AG09309 (cell line): ENCODE measurements at places on chromosomes 3 and 15.

DNA sequence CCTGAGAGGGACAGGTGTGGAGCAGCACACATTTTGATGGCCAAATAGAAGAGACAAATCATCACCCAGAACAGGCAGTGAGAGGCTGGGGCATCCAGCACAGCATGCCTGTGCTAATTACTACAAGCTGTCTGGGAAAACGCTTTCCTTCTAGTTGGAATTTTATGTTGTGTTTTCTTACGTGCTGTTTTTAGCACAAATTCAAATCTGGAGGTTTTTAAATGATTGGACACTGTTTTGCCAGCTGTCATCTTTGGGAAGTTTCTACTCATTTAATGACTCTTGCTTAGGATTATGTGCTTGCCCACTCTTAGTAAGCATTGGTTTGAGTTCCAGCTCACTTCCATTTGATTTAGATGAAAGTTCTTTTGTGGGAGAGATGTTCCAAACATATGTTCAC is 43.5 kb downstream of the EAF1 start:
- DNase-seq = no peak

DNA sequence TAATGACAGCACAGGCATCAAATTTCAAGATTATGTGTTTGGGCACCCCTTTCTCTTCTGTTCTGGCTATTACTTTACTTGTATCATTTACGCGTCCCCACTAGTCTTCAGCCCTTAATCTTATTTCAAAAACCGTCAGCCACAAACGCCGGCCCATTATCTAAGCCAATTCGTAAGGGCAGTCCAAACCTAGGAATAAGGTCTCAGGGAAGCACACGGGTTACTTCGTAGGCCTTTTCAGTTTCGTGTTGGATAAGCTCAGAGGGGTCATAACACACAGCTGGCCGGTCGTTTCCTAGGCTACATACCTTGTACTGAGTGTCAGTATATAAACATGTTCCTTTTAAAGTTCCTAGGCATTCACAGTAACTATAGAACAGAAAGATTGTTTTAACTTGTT is 5.1 kb upstream of the DNAAF4 start:
- no peak for DNase-seq

DNA sequence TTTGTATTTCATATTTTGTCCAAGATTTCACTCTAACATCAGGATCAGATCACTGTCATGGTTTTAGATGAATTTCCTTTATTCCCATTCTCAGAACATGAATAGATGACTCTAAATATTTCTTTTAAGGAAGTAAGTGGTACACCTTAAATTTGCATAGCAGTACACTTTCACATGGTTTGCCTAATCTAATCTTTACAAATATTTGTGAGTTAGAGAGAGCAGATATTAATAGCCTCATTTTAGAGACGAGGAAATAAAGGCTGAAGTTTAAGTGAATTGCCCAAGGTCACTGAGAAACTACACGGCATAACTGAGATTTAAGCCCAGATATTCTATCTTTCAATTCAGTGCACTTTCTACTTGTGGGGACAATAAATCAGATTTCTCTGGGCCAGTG is 14.2 kb downstream of the TERC start:
- no peak for DNase-seq

DNA sequence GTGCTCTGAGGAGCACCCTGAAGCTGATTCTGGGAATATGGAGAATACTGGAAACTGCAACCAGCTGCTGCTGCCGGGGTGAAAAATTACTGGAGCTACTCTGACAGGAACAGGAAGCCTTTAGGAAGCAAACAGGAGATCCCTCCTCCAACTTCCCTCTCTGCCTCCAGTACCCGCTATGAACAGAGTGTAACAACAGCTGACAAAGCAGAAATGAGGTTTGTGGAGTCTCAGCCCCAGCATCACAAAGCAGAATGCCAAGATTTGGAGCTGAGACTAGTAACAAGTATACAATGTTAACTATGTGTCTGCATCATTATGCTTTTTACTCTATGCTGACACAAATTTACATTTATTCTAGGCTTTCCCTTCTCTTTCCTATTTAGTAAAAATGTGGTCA is 22.7 kb upstream of the PIAS1 start:
- DNase-seq = no peak

- peak; percentile 80 for DNase-seq
Observed at GRCh38 chr15:38547255-38547997, 17.2 kb downstream of the RASGRP1 start.

- no peak for DNase-seq
Observed at GRCh38 chr3:147419781-147420224, 10.6 kb downstream of the ZIC1 start.

DNA sequence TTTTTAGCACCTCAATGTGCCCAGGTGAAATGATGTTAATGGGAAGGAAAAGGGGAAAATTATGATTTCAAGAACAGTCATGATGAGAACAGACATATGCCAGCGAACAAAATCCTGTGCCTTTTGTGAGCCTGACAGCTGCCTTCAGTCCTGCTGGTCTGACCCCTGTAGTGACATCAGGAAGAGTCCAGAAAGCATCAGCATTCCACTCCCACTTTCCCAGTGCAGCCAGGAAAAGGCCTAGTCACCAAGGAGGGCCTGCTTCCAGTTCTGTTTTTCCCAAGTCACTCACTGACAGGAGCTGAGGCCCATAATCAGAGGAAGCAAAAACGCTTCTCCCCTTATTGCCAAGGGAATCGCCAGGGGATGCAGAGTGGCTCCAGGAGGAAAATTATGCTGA is 218.4 kb downstream of the ABHD5 start:
- DNase-seq = no peak

DNA sequence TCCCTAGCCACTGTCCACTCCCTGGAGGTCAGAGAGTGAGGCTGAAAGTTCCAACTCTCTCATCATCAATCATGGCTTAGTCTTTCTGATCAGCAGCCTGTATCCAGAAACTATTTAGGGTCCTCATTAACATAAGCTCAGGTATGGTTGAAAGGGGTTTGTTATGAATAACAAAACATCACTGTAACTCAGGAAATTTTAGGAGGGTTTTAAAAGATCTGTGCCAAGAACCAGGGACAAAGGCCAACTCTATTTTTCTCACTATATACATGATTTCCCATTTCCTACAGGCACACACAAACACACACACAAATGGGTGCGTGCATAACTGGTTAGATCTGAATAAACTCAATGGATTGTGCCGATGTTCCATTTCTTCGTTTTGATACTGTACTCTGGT is 23.6 kb downstream of the STOML1 start:
- no peak for DNase-seq

DNA sequence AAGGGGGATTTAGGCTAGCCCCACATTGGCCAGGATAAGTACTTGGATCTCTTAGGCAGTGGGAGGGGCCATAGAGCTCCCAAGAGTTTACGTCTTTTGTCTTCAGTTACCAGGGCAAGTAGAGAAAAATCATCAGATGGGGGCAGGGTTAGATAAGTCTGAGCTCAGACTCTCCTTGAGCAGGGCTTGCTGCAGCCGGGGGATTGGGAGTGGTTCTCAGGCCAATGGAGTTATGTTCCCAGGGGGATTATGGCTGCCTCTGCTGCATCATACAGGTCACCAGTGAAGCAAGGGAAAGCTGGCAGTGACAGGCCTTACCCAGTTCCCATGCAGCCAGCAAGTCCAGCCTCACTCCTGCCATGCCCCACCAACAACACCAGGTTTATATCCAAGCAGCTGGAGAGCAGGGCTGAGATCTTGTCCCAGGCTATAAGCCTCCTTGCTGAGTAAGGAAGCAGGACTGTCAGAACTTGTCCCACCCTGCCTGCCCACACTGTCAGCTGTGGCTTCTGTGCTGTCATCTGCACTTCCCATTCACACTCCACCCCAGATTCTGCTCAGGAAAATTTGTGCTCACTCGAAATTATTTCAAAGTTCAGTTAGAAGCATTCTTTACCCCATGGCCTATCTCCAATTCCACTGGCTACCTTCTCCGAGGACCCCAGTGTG is 215.3 kb downstream of the FAM43A start:
- no peak for DNase-seq

DNA sequence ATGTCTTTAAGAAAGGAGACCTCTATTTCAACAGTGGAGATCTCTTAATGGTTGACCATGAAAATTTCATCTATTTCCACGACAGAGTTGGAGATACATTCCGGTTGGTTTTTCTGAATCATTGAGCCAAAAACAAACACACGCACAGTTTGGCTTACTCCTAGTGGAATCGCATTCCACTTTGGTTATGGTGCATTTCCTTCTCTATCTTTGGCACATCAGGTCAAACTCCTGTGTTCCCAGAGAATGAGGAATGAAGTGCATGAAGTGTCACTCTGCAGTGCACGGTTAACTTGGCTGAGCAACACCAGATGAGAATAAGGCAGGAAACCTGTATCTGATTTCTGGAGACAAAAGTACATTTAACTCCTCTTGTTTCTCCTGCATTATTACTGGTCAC is 38.5 kb downstream of the HDC start:
- peak; percentile 13 for DNase-seq

- no peak for DNase-seq
Observed at GRCh38 chr3:29511701-29512100, 230.8 kb downstream of the RBMS3 start.

GRCh38 chr3:183576487-183577107 is 21.1 kb upstream of the KLHL6 start:
- no peak for DNase-seq

DNA sequence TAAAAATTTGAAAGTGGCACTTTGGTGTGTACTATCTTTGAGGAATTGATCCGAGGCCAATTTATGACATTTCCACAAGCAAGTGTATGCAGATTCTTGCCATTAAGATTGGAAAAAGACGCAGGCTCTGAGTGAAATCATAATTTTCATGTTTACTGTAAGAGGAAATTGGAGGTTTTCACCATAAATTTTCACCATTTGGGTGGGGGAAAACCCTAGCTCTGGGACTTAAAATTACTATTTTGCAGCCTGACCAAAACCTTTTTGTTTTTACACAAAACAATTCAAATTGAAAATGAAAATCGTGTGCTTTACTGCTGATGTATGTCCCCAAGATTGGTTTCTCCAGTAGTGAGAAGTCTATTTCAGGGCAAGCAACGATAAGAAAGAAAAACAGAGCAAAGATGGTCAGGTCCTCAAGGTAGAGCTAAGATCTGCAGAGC is 282.6 kb downstream of the FOXP1 start:
- DNase-seq = no peak

DNA sequence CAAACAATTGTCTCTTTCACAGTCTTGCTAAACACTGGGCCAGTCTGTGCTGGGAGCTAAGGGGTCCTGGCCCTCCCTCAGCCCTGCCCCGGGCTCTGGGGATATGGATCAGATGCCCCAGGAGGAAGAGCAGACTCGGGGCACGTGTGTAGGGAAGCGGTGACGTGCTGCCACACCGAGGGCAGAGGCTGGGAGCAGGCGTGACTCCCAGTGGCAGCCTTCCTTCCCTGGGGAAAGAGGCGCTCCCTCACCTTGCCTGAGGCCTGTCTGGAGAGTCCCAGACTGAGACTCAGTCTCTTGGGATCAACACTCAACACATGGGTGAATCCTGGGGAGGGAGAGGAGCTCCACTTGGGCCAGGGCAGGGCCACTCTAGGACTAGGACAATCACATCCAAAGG is 54.1 kb upstream of the GRIP2 start:
- no peak for DNase-seq

GRCh38 chr3:186417791-186418190 is 55.8 kb upstream of the DGKG start:
- peak; percentile 63 for DNase-seq

DNA sequence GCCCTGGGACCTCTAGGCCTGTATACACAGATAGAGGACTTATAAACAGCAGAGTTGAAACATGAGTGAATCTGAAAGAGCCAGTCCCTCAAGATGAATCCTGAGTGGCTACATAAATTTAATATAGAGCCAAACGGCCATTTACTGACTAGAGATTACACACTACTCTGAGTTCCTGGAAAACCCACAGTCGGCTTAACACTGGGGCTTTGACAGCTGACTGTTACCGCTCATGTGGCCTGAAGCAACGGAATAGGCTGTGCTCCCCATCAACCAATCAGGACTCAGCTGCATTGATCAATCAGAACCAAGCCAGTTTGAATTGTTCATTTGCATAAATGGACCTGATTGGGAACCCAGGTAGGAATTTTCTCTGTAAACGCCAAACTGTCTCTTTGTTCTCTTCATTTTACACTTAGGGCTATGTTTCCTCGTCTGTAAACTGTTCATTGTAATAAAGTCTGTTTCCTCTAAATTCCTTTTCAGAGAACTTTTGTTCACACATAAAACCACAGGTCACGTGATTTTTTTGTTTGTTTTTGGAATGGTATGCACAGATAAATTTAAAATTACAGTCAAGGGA is 40.5 kb downstream of the CCNL1 start:
- no peak for DNase-seq

- no peak for DNase-seq
Observed at GRCh38 chr3:146449076-146449475, 20.3 kb downstream of the PLSCR2 start.

- DNase-seq = no peak
Observed at GRCh38 chr3:55765906-55766701, 279.0 kb upstream of the WNT5A start.

- DNase-seq = no peak
Observed at GRCh38 chr3:153250446-153250845, 88.4 kb downstream of the RAP2B start.

DNA sequence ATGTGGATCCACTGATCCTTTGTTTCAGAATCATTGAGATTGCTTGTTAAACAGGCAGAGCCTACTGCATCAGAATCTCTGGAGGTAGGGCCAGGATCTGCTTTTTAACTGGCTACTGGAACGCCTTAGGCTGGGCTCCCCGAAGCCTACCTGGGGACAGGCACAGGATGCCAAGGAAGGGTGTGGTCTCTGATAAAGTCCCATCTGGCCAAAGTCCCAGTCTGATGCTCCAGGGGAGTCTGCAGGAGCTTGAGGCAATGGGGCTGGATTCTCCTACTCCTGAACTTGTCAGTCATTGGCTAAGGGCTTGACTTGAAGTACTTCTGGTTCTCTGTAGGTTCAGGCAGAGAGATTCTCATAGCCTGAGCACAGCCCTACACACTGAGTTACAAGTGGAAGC is 22.4 kb upstream of the CCK start:
- no peak for DNase-seq

GRCh38 chr3:60206206-60206605 is 1045.0 kb downstream of the FHIT start:
- DNase-seq = no peak

GRCh38 chr15:76939715-76940114 is 8.2 kb downstream of the RCN2 start:
- no peak for DNase-seq

GRCh38 chr15:39465843-39466749 is 114.8 kb upstream of the THBS1 start:
- no peak for DNase-seq

DNA sequence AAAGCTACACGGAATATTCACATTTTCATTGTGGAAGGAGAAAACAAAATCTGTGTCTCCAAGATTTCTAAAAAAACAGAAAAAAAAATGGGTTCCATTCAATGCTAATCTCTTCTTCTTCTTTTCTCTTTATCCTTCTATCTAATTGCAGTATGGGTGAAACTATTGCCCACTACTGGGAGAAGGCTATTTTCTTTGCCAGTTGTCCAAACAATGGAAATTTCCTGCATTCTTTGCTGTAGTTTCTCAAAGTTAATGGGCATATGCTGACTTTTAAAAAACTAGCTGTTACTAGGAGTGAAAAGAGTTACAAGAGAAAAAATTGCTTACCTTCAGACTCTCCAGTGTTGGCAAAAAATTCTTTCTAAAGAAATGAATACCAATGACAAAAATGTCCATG is 179.3 kb upstream of the ANKRD28 start:
- DNase-seq = no peak
